Panc1 (cell line): ENCODE measurements at places on chromosomes 16 and 17. TPM values are rescaled to one million over a fixed set of nuclear protein-coding genes. Genes with fewer than 3 reads are reported as not detected.

The DHRS7B gene
- total RNA-seq = 9.4 TPM

- no peak for DNase-seq
These were observed 121.0 kb upstream of the IRX3 start for GRCh38 chr16:54407596-54407995.

DNA sequence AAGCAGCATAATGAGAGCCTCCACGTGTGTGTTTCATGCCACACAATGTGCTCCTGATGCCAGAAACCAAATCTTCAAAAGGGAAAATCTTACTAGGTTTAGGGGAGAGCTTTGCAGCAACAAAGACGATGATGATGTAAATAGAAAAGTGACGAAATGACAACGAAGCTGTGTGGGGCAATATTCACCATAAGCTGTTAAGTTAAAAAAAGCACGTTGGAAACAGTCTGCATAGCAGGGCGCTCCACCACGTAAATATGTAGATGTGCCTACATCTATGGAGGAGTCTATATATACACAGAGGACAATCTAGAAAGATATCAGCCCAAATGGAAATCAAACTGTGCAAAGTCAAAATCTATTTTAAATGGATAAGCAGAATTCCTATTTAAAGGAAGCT is 61.0 kb downstream of the RPH3AL start:
- no peak for DNase-seq

The G6PC1 gene
- total RNA-seq = 0.08 TPM

DNA sequence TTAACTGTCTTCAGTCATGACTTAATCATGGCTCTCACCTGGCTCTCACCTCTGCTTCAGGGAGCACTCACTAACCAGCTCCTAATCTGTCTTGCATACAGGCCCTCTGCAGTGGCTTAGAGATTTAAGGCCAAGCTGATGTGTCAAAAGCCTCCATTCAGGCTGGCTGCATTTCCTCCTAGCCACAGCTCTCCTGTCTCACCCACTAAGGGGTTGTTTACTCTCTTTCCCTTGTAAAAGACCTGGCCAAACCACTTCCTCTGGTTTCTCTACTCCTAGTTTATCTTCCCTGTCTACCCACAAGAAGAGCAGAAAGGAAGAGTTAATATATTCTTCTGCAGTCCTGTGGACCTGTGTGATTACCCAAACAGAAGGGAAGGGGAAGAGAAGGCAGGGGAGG is 9.3 kb upstream of the ASIC2 start:
- no peak for DNase-seq

DNA sequence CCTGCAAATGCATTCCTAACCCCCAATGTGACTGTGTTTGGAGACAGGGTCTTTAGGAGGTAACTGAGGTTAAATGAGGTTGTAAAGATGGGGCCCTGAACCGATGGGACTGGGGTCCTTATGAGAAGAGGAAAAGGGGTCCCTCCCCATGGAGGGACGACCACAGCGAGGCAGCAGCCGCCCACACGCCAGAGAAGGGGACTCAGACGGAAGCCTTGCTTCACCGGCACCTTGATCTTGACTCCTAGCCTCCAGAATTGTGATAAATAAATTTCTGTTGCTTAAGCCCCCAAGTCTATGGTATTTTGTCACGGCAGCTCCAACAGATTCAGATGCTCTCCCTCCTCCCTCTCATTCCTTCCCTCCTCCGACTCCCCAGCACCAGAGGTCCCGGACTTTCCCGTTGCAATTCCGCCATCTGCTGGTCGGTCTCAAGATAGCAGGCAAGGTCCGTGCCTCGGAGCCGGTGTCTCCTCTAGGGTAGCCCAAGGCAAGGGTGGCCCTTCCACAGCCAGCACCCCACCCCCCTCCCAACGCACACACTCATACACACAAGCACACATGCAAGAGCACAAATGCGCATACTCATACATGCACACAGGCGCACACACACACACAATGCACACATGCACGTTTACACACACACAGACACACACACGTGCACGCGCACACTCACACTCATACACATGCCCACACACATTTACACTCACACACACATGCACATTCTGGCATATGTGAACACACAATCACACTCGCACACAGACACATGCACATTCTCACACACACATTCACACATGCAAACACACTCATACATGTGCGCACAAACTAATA is 23.1 kb upstream of the C16orf78 start:
- peak; percentile 32 for DNase-seq

DNA sequence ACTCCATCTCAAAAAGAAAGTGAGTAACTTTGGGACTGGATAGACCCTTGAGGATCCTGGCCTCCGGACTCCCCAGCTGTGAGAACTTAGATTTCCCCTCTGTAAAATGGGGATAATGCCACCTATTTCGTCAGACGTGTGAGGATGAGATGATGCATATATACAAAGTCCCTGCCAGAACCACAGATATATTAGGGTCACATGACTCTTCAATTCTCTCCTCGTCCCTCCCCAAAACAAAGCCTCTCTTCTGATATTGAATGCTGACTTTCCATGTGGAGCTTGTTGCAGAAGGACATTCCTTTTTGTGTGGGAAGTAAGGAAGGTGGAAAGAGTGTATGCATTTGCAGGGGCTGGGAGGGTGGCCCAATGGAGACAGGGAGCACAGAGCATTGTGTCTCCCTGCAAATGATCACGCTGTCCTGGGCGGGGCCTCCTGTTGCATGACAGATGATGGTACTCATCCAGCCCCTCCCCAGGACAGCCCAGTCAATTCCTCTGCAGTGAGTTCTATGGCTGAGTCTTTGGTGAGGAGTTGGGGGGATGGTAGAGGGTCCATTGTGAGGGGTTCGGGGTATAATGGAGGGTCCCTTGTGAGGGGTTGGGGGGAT is 35.1 kb upstream of the MGAT5B start:
- DNase-seq = no peak
